Mucosa of gallbladder (tissue), 1 donor: ENCODE measurements at places on chromosomes 5 and 9. TPM values are rescaled to one million over a fixed set of nuclear protein-coding genes. Genes with fewer than 3 reads are reported as not detected.

- no peak for DNase-seq
Measured at GRCh38 chr9:76266649-76267283, 127.5 kb downstream of the RFK start.

DNA sequence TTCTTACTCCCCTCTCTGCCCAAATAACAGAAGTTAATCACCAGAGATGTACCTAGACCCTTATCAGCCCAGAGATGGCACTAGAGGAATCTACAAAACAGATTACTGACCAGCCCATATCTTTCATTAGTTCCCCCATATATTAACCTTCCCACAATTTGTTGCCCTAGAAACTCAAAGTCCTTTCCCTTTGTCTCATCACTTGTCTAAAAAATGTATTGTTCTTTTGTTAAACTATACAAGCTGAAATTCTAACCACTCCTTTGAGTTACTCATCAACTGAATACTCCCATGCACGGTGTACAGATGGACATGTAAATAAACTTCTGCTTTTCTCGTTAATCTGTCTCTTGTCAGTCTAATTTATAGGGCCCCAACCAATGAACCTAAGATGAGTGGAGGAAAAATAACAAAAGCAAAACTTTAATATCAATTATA is 130.9 kb downstream of the CCDC192 start:
- no peak for DNase-seq

- no peak for DNase-seq
Measured at GRCh38 chr5:52895572-52896413, 93.4 kb upstream of the ITGA2 start.

GRCh38 chr9:84819491-84819991 is 150.0 kb downstream of the NTRK2 start:
- no peak for DNase-seq

The GMCL2 gene
- total RNA-seq = not detected
